Chondrocyte (in vitro differentiated cells): ENCODE measurements at places on chromosomes 1 and 21. TPM values are rescaled to one million over a fixed set of nuclear protein-coding genes. Genes with fewer than 3 reads are reported as not detected.

GRCh38 chr1:59113876-59114457, 182.9 kb upstream of the FGGY start:
- DNase-seq = no peak

DNA sequence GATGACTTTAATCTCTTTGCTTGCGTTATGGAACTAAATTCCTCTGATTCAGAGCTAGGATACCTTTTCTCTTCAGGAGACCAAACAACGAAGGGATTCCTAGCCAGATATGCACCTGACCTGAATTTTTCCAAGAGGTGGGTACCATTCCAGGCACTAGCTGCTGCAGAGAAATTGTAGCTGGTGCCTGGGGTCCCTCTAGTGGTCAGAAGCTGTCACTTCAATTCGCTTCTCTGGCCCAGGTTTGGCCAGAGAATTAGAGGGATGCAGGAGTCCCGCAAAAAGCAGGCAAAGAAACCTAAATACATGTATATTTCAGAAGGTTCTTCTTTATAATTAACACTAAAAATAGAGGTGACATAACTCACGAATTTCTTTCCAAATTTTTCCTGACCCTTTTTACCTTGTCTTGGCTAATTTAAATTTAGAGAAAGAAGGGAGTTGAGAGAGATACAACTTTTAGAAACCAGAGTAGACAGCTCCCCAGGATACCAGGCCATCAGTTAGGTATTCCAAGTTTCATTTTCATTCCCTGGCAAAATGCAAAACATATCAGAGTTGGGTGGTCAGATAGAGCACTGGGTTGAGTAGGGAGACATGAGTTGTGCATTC, 9.6 kb downstream of the ACKR1 start:
- DNase-seq = no peak

- DNase-seq = no peak
Measured at GRCh38 chr1:187275346-187275745, 446.6 kb downstream of the PLA2G4A start.

DNA sequence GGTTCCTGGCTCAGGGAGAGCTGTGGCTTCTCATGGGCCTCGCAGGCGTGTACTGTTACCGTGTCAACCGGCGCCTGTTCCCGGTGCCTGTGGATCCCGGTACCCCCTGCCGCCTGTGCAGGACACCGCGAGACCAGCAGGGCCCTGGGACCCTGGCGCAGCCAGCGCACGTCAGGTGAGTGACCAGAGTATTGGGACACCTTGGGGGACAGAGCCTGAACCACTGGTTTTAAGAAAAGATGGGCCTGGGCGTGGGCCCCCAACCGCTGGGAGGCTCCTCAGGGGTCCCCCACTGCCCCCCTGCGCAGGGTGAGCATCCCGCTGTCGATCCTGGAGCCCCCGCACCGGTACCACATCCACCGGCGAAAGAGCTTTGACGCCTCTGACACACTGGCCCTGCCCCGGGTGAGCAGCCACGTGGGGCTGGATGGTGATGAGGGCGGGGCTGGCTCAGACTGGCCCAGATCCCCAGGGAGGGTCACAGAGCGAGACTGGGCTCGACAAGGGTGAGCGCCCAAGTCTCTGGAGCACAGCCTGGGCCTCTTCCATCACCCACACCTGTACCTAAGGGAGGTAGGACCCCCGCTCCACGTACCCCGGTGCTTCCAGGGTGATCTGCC, 10.5 kb downstream of the MIIP start:
- no peak for DNase-seq

- no peak for DNase-seq
Measured at GRCh38 chr1:45880930-45881329, 77.5 kb downstream of the MAST2 start.

- no peak for DNase-seq
Measured at GRCh38 chr1:183918589-183918988, 113.7 kb downstream of the RGL1 start.

- DNase-seq = no peak
Measured at GRCh38 chr1:21351901-21352300, 61.6 kb upstream of the ECE1 start.

DNA sequence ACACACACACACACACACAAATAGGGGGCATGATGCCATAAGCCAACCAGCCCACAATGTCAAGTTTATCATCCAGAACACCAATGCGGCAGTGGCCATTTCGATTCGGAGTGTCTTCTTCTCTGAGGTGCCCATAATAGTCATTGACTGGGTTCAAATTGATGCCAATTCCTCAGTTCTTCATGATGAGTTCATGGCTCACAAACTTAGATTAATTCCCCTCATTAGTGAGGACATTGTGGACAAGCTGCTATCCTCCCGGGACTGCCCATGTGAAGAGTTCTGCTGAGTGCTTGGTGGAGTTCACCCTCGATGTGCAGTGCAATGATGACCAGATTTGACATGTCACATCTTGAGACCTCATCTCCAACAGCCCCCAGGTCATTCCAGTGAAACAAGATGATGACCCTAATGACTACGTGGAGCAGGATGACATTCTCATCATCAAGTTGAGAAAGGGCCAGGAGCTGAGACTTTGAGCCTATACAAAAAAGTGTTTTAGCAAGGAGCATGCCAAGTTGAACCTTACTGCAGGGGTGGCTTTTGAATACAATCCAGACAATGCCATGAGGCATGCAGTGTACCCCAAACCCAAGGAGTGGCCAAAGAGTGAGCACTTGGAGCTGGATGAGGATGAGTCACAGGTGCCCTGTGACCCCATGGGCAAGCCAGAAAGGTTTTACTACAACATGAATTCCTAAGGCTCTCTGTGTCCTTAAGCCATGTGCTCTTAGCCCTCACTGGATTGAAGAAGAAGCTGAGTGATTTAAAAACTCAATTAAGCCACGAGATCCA, 211.6 kb upstream of the SAMSN1 start:
- no peak for DNase-seq

DNA sequence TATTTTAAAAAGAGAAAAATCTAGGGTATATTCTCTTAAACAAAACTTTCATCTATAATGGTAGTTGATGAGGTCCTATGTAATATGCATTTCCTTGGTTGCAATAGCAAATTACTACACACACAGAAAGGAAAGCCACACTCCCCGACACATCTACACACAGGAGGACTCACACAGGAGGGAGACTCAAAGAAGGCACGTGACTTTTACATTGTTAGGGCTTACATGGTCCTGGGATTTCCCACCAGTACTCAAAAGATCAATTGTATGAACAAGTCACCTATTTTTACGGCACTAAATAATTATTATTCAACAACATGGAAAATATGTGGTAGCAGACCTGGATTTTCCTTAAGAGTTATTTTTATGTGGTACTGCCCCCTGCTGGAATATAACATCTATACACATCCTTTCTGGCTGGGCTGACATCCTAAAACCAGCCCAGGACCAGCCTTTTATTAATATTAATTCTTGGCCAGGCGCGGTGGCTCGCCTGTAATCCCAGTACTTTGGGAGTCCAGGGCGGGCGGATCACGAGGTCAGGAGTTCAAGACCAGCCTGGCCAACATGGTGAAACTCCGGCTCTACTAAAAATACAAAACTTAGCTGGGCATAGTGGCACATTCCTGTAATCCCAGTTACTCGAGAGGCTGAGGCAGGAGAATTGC, 33.9 kb upstream of the LGALS8 start:
- no peak for DNase-seq

DNA sequence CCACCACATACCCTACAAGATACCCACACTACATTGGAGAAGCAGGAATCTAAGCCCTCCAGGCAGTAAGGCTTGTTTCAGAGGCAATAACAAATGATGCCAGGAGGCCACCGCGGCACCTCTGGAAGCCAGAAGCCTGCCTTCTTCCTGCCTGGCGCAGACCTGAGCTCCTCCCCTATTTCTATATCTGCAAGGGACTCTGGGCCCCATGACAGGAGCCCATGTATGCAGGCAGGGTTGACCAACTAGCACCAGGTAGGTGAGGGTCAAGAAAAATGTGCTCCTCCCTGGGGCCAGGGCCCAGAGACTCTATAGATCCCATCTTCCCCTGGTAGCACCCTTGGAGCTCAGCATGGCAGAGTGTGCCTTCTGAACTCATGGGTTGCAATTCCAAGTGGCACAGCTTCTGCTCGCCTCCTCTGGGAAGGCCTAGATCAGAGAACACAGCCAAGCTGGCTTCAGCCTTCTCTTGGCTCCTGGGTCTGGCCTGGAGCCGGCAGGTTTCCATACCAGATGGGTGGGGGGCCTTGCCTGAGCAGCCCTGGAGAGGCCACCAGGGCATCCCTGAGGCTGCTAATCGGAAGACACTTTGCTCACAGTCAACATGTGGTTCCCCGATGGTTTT, 85.1 kb downstream of the STUM start:
- peak; percentile 40 for DNase-seq

DNA sequence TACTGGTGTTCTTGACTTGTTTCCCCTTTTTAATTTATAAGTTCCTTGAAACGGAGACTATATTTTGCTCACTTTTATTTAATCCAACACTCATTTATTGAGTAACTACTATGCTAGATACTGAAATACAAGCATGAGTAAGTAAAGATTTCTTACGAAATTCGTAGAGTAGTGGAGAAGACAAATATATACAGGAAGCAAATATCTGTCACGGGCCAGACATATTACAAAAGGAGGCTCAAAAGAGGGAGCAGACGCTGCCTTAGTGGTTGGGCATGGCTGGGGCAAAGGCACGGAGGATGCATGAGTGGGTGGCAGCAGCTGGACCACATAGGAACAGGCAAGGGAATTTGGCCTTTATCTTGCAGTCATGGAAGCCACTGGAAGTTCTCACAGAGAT, 6.8 kb downstream of the NCF2 start:
- no peak for DNase-seq

GRCh38 chr1:29811247-29811646, 574.9 kb downstream of the PTPRU start:
- peak; percentile 30 for DNase-seq

DNA sequence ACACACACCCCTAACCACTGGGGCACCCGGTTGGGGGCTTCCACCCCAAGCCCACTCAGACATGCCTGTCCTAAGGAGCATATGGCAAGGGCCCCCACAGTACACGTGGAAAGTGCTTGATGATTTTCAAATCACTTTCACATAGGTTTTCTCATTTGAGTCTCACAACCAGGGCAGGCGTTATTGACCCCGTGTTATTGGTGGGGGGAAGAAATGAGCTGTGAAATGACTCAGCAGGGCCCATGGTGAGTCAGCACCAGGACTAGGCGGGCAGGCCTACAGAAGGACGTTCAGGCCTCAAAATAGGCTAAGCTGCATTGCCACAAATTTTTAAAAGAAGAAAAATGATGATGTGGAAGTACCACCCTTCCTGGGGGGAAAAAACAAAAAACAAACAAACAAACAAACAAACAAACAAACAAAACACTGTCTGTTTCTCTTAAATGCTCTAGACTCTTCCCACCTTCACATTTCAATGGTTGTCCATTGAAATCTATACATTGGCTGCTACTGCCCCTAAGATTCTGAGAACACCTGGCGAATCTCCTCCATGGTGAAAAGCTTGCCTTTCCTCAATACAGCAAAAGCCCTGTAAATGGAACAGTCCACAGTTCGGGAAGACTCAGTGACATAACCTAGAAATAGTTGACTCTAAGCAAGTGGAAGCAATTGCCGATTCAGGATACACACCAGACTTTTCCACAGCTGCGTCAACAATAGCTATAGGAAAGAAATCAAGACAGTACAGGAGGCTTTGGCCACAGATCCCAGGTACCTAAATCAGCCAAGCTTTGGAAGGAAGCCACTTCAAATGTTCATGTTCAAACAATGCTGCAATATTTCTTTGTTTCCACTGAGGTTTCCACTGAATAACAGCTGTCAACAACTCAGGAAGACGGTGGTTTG, 234.7 kb downstream of the TOMM20 start:
- DNase-seq = no peak

- no peak for DNase-seq
Measured at GRCh38 chr1:42041031-42041430, 112.2 kb upstream of the GUCA2B start.

DNA sequence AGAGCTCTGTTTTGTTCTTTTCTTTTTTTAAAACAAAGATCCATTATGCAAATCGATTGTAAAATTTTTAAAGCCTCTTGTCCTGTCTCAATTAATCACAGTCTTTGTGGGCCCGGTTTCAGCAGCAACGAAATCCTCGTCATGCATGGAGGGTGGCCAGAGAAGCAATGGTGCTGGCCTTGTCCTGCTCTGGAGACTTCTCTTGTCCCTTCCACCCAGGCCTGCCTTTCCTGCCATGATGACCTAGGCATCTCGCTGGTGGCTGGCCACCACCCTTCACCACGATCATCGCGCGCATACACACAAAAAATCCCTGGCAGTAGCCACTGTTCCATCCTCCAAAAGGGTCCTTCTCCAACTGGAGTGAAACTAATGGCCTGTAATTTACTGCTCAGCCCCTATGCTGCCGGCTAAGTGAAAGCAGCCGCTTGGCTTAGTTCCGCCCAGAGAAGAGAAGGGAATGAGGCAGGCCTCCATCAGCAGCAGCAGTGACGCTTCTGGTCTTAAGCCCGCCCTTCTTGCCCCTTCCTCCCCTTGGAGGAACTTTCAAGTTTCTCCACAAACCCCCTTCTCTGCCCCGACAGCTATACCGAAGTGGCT, 309.5 kb downstream of the NPHP4 start:
- no peak for DNase-seq

- DNase-seq = no peak
Measured at GRCh38 chr1:152461544-152461943, 47.5 kb upstream of the CRNN start.

Gene HFM1
- 0.46 to 0.63 TPM (median 0.62 TPM) in 3 replicates for total RNA-seq

Gene HORMAD1
- not detected in 3 replicates for total RNA-seq

Gene BATF3
- 0.36 to 3.7 TPM (median 1.7 TPM) in 3 replicates for total RNA-seq

Gene DDAH1
- 91.8 to 93.0 TPM (median 92.7 TPM) in 3 replicates for total RNA-seq

Gene OR14I1
- not detected in 3 replicates for total RNA-seq

Gene KRTAP19-3
- total RNA-seq = not detected in 3 replicates

Gene TMEM240
- total RNA-seq = 3.6 to 6.1 TPM (median 5.8 TPM) in 3 replicates

Gene TBX15
- 4.9 to 41.0 TPM (median 37.9 TPM) in 3 replicates for total RNA-seq
